Cerebellar cortex (tissue), 1 donor: ENCODE measurements at places on chromosomes 2 and 18.

DNA sequence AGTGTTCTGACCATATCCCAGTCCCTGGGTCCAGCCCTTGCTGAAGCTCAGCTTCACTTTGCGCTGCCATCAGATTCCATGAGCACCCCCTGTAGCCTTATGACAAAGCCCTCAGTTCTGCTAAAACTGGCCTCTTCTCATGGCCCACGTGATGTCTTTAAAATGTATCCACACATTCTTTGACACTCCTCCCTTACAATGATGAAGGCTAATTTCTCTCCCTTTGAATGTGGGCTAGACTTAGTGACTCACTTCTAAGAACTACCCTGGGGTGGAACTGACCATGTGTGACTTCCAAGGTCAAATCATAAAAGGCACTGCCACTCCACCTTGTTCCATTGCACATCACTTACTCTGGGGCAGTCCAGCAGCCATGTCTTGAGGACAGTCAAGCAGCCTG, 45.4 kb upstream of the GORASP2 start:
- DNase-seq, result no peak

DNA sequence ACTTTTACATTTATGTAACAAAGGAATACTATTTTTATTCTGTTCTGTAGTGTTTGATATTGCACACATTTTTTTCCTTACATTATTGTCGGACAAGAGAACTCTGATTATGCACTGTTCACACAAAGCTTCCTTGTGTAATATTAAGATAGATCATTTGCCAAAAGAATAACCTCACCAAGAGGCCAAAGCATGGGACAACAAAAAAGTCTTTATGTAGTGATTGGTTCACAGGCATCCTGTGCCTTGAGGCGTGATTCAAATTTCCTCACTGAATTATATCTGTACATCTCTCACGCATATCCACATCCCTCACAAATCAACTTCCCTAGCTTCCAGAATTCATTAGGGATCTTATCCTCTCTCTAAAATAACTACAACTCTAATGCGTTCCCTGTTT, 642.7 kb downstream of the NR4A2 start:
- DNase-seq, result no peak

DNA sequence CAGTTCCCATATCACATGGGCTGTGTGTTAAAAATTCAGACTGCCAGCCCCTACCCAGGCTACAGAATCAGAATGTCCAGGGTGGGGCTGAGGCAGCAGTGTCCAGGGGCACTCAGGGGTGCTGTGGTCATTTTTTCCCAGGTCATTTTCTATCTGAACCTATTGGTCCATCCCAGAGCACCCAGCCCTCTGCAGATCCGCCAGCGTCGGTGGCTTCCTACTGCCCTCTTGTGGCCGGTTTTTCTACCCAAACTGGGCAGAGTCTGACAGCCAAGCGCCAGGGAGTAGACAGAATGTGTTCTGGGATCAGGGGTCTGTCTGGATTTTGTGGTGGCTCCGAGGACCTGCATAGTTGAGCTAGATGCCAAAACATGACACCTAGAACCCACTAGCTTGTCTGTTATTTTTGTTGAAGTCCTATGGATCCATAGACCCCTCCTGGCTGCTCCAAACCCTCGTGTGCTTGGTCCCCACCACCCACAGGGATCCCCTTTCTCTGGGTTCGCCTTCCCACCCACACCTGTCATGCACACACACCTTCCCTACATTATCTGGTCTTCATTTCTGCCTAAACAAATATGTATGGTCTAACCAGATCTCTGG, 34.1 kb upstream of the RMDN2 start:
- peak; percentile 58 for DNase-seq

DNA sequence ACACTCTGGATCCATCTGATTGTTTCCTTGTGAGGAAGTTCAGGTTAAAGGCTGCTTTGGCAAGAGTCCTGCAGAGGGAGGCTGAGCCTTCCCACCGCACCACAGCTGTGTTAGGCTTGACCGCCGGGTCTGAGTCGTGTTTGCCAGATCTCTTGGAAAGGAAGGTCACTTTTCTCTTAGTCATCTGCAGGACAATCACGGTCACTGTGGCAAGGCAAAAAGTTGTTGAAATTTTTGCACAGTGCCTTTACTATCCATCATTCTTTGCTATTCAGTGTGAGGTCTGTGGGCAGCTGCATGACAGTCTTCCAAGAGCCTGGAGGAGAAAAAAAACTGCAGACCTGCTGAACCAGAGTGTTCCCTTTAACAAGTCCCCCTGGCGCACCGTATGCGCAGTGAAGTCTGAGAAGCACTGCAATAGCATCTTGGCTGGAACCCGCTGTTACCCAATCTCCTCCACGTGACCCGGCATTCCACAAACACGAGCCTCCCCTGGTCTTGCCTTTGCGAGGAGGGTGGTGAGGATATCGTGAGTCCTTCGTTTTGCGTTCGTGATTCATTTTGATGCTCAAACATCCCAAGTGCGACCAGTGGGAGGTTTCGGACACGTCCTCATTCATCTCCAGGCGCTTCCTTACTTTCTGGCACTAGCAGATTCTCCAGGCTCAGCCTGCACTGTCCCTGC, 23.0 kb downstream of the BIN1 start:
- peak; percentile 82 for DNase-seq

GRCh38 chr18:58992301-58993231, 127.9 kb downstream of the ZNF532 start:
- DNase-seq, result peak; percentile 46

DNA sequence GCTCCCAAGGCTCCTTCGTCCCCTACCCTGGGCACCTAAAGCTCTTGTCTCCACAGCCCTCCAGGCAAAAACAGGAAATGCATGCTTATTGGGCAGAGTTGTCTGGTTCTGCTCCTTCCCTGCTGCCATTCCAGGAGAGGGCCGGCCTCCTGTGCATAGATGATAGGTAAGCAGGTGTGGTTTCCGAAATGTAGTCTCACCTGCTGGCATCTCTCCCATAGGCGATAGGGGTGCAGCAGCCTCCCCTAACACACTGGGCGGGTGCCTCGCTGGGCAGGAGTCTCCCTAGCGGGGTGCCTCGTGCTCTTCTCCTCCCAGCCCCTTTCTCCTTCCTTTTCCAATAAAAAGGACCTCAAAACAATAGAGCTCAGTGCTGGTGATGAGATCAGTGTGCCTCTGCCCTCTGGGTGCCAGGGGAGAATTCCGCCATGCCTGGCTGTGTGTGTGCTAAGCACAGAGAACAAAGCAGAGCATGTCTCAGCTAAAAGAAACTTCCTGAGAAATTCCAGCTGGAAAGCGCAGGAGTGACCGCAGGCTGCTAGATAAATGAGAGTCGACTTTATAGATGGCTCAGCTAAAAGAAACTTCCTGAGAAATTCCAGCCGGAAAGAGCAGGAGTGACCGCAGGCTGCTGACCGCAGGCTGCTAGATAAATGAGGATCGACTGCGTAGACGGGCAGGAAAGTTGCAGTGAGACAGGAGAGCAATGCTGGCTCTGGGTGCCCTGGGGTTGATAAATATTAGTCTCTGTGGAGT, 11.3 kb upstream of the PXDN start:
- no peak for DNase-seq

DNA sequence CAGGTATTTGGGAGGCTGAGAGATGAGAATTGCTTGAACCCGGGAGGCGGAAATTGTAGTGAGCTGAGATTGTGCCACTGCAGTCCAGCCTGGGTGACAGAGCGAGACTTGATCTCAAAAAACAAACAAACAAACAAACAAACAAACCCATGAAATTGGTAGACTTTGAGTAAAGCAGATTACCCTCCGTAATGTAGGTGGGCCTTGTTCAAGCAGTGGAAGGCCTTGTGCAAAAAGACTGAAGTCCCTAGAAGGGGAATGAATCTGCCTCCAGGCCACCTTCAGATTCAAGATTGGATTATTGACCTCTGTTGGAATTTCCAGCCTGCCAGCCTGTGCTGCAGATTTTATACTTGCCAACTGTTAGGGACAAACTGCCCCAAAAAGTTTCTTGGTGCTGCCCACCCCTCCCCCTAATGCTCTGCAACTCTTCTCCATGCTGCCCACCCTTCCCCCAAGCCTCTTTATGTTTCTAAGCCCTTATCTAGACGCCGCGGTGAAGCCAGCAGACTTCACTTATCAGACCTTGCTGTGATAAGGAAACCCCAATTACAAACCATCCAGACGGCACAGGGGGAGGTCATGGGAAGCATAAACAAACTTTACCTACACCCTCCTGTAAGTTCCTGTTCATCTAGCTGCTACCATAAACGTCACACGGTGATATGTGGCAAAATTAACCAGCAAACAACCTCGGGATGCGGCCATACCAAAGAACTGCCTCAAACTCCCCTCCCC, 17.0 kb downstream of the CYP27A1 start:
- no peak for DNase-seq

DNA sequence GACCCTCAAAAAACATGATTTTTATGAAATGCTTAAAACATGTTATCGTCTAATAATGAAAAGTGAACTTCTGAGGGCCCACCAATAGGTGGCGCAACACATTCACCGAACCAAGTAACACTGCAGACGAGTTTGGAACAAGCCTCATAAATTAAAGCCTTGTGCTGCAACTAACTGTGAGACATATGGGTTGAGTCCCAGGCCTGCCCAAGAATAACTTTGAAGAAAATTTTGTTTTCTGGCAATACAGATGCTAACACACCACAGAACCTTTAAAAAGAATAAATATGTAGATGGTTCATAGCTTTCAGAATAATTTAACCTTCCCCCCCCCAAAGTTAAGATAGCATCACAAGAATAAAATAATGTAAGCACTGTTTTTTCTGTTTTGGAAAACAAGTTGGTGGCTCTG, 285.9 kb downstream of the RNF144A start:
- peak; percentile 86 for DNase-seq

DNA sequence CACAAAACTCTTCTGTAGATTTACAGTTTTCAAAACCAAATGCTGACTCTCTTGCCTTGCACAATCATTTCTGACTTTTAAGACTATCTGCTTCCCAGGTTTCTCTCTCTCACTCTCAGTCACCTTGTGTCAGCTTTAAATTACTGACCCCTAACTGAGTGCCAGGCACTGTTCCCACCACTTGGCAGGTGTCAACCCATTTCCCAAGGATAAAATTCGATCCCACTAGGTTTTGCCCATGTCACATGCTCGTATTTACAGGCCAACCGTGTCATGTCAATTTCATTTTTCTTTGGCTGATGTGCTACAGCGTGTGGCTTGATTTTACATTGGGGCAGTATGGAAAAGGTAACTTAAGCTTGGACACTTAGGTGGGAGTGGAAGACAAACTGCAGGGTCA, 26.1 kb upstream of the LMAN1 start:
- no peak for DNase-seq

DNA sequence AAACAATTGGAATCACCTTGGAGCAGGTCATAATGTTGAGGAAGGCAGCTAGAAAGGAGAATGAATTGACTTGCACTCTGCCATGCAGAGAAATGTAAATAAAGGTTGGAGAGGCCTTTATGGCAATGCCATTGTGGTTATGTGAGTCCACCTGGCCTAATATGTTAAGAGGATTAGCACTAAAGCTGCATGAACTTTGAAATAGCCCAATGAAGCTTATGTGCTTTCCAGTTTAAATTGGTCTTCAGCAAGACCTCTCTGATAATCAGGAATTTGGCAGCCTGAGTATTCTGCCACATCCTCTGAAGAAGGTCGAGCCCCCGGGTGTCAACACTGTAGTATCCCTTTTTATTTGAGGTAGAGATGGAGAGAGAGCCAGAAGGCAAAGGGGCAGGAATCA, 464.9 kb downstream of the CDH2 start:
- no peak for DNase-seq

GRCh38 chr2:240819858-240820606, at the start of gene KIF1A:
TSS of gene KIF1A (minus strand) at chr2:240820219. CDS start at chr2:240797752, 22,467 bp downstream.
- peak; percentile 77 for DNase-seq

DNA sequence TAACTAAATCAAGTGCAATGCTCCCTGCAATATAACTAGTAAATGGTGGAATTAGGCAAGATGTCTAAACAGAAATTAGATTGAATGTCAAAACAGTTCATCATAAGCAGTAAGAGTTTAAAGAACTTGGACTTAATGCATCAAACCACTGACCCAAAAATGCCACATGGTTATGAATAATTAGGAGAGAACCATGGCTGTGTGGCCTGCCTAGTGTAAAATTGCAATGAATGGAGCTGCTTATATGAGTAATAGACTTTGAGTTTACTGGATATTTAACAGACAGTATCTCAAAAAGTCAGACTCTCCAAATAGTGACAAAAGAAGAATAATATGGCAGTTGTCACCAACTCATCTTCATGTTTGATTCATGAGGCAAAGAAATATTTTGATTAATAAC, 101.6 kb upstream of the COL5A2 start:
- no peak for DNase-seq

- no peak for DNase-seq
Observed at GRCh38 chr2:41958251-41958650, 89.6 kb upstream of the PKDCC start.

DNA sequence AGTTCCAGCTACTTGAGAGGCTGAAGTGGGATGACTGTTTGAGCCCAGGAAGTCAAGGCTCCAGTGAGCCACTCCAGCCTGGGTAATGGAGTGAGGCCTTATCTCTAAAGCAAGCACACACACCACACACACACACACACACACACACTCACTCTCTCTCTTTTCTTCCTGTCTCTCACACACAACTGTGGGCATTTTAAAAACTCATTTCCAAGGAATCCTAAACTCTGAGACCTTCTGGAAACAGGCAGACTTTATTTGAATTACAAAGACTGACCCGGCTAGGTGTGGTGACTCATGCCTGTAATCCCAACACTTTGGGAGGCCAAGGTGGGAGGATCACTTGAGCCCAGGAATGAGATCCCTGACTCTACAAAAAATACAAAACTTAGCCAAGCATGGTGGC, 21.3 kb downstream of the WDSUB1 start:
- DNase-seq, result no peak

- peak; percentile 36 for DNase-seq
Observed at GRCh38 chr2:48728840-48729239, 26.7 kb downstream of the LHCGR start.

DNA sequence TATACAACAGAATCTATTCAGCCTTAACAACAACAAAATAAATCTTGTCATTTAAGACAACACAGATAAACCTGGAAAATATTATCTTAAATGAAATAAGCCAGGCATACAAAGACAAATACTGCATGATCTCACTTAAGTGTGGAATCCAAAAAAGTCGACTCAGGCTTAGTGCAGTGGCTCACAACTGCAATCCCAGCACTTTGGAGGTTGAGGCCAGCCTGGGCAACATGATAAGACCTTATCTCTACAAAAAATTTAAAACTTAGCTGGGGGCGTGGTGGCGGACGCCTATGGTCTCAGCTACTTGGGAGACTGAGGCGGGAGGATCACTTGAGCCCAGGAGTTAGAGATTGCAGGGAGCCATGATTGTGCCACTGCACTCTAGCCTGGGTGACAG, 75.2 kb upstream of the RNU4ATAC start:
- no peak for DNase-seq

- no peak for DNase-seq
Observed at GRCh38 chr2:181657379-181657778, 474 bp upstream of the CERKL start.

GRCh38 chr2:70083344-70084156, 3.7 kb upstream of the PCBP1 start:
- DNase-seq, result no peak

DNA sequence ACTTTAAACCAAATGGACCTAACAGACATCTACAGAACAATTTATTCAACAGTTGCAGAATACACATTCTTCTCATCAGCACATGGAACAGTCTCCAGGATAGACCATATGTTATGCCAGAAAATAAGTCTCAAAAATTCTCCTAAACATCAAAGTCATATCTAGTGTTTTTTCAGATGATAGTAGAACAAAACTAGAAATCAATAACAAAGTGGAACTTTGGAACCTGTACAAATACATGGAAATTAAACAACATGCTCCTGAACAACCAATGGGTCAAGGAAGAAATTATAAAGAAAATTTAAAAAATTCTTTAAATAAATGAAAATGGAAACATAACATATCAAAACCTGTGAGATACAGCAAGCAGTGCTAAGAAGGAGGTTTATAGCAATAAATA, 194.1 kb upstream of the SIX2 start:
- DNase-seq, result no peak
